Brain pericyte (primary cell): ENCODE measurements at places on chromosomes 12 and 14.

DNA sequence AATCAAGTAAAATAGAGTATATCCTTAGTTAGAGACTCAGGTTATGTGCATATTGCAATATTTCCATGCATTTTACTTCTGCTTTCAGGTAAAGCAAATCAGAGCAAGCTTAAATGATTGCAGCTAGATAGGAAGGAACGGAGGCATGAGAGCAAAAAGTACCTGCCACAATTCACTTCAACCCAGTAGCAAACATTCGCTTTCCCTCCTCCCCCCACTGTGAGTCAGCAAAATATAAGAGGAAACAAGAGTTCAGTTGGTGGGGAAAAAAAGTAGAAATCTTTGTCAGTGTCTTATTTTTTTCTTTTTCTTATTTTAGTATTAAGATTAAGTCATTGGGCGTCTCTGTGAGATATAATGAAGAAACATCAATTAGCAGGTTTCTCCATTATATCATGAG is 475.4 kb downstream of the NPAS3 start:
- no peak for DNase-seq

DNA sequence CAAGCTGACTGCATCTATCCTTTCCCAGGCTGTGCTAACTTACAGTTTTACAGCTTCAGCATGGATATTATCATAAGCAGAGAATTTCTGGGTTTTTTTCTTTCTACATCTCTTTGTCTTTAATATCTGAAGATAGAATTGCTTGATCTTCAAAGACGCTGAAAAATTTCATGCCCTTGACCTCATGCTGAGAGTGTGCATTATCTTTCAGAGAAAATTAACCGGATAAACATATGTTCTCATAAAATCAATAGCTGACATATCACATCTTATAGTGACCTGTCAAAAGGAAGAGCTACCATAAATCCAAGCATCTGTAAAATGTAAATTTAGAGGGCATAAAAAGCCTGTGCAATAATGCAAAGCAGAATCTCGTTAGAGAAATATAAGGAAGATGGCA is 1704.1 kb upstream of the FLRT2 start:
- DNase-seq: no peak

DNA sequence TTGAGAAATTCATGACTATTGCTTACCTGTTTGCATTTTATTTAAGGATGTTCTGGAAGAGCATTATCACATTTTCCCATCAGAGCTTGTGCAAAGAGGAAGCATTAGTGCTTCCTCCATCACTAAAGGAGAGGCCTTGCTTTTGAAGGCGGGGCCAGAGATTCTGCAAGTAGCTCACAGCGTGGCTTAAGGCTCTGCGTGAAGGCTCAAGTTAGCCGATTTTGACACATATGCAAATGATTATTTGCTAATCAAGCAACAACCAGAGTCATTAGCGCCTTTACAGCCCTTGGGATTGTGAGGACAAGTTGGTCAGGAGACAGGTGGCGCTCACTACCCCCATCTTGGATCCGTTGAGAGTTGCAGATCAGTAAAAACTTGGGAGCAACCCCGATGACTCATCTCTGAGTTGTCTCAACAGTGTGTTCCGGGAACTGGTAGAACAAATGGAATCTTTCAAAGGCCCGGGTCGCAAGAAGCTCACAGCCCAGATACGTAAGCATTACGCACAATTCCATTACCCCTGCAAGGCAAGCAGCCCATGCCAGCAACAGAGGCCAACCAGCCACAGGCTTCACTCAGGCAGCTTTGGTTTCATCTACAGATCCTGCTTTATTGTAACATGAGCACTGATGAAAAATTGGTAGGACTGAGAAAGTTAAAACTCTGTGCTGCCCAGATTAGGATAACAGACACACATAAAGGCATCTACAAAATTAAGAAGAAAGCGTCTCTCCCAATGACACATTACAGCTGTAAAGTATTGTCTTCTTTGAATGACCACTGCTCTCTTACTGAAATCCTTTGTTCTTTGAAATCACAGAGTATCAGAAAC is 34.9 kb upstream of the SPTSSA start:
- peak; percentile 97 for DNase-seq

DNA sequence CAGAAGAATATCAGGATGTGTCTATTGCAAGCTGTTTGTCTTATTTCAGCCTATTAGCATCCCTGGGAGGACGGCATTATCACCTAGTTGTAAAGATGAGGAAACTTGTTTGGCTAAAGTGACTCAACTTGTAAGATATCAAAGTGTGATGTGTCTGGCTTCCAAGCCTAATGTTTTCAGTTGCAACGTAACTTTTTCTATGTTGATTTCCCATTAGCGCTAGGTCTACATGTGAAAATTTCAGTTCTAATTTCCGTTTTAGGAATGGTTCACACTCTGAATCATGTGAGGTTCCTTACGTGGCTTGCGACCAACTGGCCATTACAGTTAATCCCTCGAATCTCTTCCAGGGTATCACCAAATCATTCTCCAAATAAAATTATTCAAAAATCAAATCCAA is 58.0 kb downstream of the LLPH start:
- no peak for DNase-seq

GRCh38 chr12:84412226-84412625 is 500.4 kb downstream of the SLC6A15 start:
- no peak for DNase-seq
